Left colon (tissue), 2 donors: ENCODE measurements at places on chromosomes 3 and 15.

GRCh38 chr3:40463579-40463978, 6.4 kb downstream of the RPL14 start:
- DNase-seq, result no peak

GRCh38 chr3:73746623-73747022, 121.9 kb upstream of the PDZRN3 start:
- no peak for DNase-seq

DNA sequence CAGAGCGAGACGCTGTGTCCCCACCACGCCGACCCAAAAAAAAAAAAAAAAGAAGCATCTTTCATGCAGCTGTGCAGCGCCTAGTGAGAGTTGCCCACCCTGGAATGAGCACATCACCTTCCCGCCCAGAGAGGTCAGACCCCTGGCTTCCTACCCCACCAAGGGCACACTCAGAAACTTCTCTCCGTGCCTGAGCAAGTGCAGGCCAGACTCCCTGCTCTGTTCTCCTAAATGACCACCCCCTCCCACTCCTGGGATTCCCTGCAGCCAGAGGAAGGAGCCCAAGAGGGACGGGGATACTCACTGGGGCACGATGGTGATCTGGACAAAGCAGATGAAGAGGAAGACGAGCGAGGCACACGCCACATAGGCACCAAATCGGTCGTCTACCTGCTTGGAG, 116.0 kb downstream of the SEC22A start:
- no peak for DNase-seq

DNA sequence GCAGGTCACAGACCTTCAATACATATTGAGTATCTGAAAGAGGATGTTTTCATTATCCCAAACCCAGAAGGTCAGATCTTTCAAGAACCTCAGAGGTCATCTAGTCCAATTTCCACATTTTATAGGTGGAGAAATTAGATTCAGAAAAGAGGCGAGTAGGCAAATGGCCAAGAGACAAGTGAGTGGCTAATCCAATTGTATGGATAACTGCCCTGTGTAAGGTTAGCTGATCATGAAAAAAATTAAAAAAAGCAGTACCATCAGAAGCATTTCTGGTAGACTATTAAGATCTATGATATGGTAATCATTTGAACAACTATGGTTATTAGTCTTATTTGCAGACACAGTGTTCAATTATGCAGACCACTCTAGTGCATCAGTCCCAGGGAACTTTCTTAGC, 660.7 kb upstream of the CFAP20DC start:
- no peak for DNase-seq

DNA sequence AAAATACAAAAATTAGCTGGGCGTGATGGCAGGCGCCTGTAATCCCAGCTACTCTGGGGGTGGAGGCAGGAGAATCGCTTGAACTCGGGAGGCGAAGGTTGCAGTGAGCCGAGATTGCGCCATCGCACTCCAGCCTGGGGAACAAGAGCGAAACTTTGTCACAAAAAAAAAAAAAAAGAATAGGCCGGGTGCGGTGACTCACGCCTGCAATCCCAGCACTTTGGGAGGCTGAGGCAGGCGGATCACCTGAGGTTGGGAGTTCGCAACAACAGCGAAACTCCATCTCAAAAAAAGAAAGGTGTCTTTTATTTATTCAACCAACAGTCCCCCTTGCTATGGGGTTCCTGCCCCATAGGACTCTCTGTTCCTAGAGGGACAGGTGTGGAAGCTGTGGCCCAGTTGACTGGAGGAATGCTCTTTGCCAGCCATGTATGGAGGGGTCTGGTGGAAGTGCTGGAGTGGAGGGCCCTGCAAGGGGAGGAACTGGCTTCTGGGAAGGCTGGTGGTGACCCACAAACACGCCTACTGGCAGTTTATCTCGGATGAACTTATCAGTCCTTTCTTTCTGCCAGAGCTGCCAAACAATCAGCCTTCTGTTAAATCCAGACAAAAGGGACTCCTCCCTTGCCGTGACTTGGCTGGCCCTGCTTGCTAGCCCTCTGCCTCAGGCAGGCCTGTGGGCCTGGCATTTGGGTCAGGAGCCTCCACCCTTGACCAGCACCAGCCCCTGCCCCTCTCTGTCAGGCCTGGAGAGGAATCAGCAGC, 4.6 kb upstream of the DAG1 start:
- DNase-seq, result no peak

DNA sequence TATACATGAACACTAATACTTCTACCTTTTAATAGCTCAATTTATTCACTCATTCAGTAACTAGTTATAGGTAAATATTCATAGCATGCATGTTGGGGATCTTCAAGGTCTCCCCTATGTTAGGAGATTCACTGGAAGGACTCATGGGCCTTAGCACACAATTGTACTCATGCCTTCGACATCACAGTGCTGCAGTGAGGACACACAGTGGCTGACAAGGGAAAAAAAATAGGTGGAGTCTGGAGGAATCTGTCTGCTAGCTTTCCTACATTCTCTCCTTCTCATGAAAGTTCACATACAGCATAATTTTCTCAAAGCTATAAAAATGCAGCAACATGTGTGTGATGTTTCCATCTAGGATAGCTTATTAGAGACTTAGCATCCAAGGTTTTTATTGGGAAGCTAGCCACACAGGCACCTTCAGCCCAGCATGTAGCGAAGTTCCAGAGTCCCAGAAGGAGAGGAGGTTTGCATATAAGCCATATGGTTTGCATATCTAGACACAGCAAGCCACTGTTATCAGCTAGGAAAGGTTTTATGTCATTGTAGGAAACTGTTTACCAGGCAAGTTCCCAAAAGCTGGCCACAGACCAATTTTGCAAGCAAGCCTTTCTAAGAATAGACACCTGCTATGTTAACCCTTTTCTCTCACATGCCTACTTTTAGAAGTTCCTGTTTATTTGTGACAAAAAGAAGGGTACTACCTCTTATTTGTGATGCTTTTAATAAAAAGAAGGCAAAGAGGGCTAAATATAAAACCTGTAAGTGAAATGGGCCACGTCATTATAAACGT, 46.4 kb downstream of the MORC1 start:
- no peak for DNase-seq

GRCh38 chr3:145518639-145519038, 642.3 kb downstream of the PLOD2 start:
- no peak for DNase-seq

DNA sequence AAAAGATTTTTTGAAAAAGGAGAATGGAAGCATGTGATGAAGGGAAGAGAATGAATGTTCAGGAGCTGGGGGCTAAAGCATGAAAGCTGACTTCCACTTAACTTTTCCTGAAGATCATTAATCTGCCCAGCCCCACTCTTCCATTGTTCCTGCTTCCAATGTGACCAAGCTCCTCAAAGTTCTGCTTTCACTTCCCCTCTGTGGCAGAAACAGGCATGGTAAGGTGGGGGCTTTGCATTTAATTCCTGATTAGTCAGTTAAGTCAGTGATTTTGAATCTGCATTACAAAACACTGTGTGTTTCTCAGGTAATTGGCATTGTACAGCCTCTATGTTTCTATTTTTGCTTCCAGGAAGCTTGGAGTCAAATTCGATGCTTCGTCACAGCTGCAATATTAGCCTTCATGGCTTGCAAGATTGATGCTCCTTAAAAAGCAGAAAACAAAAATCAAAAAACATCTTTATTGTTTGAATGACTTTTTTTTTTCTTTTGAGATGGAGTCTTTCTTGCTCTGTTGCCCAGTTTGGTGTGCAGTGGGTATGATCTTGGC, 7.3 kb upstream of the TM6SF1 start:
- DNase-seq, result no peak

GRCh38 chr15:42511007-42511391, 15.6 kb downstream of the SNAP23 start:
- no peak for DNase-seq

- no peak for DNase-seq
Observed at GRCh38 chr15:75048394-75048793, 25.0 kb downstream of the PPCDC start.

DNA sequence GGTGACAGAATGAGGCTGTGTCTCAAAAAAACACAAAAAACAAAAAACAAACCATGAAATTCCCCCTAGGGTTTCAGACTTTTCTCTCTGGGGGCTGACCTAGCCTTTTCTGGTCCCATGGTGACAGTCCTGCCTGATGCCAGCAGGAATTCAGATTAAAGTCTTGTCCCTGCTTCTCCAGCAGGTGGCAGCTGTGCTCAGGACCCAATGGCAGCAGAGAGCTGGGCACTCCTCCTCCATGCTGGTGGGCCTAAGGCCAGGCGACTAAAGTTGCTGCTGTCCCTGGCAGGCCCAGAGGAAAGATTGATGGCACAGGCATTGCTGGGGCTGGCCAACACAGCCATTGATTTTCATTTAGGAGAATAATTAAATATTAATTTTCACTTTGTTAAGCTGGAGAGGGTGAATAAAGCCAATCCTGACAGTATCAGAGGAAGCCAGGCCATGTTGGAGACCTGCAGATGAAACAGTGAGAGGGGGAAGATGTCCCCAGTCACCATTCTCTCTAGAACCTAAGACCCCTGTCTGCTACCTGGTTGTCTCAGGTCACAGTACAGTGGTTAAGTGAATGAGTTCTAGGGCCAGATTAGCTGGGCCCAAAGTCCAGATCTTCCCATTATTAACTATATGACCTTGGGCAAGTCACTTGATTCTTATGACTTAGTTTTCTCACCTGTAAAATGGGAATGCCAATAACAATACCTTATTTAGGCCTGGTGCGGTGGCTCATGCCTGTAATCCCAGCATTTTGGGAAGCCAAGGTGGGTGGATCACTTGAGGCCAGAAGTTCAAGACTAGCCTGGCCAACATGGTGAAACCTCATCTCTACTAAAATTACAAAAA, 7.1 kb downstream of the CELF6 start:
- DNase-seq, result peak; percentile 61
